HT1080 (cell line): ENCODE measurements at places on chromosomes 4 and X.
A peak's percentile ranks its signal among the peaks of the same experiment; 100 is the strongest.

DNA sequence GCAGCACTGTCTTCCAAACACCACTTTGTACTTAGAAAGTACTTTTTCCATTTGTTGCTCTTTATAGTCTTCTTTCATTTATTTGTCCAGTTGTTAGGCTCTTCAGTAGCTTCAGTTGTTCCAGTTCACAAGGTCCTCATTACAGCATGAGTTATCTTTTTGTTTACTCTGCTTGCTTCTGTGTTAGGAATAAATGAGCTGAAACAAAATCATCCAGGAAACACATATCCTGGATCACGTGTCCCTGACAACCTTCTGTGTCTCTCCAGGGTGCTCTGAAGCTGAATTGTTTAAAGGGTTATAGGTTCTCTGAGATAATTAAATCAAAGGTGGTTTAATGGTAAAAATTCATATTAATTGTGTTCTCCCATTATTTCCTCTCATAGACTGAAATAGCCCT, 19.9 kb upstream of the KLHL8 start:
- no peak for DNase-seq

DNA sequence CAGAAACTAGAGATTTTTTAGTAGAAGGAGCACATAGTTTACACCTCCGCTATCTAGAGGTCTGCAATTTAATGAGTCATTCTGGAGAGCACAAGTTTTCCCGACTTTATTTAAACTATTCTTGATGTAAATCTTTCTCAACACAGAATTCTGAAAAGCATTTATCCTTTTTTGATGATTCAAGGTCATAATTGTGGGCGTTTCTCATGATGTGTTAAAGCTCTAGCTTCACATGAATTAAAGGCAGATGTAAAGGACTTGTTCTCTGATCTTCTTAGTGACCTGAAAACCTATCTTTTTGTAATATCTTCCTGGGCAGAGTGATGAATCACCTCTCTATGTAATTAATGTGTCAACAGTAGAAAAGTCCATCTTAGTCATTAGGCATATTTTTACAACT, 128.8 kb downstream of the COMMD8 start:
- peak; percentile 62 for DNase-seq

DNA sequence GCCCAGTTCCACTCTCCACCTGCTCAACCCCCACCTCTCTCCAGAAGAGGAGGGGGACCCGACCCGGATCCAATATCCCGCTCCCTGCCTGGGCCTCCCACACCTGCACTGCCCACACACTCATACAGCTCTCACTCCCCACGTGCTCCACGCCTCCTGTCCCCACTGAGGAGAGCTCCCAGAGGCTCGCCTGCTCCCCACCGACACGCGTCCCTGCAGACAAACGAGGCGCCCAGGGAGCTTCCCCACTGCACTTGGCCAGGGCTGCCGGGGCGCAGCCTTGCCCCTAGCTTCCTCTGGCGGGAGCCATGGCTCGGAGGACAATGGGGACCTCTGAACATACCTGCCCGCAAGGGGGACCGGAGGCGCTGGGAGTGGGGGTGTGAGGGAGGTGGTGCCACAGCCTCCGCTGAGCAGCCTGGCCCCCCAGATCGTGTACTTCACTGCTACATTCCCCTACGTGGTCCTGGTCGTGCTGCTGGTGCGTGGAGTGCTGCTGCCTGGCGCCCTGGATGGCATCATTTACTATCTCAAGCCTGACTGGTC, 5.0 kb downstream of the SLC6A8 start:
- DNase-seq: no peak

DNA sequence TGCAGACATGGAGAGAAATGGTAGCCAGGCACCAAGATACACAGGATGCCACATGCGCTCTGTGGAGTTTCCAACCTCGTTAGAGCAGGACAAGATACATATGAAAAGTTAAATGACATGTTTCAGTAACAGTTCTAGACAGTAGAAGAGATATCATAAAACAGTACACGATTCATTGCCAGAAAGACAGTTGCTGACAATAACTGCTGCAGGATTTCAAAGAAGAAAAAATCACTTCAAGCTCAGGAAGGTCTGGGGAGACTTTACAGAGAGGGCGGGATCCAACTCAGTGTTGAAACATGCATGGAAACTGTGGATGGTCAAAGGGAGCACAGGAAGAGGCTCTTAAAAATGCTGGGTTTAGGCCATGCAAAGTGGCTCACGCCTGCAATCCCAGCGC, 31.0 kb downstream of the DCTD start:
- DNase-seq: no peak

- DNase-seq: no peak
Measured at GRCh38 chr4:123783921-123784320, 387.3 kb downstream of the SPRY1 start.

DNA sequence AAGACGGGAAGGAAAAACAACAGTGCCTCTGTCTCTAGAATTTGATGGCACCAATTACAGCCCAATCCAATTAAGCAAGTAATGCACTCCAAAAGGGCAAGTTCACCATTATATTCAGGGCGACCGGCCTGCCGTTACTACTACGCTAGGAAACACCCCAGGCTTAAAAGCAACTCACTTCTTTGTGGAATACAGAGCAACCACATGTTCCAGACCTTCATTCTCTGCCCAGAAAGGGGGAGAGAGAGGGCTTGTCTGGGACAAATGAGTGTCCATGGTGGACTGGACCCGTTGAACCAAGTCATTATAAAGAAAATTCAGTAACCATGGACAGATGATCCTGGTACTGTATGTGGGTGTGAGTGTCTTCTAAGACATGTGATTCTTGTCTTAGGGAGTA, 1.6 kb downstream of the KDR start:
- no peak for DNase-seq

DNA sequence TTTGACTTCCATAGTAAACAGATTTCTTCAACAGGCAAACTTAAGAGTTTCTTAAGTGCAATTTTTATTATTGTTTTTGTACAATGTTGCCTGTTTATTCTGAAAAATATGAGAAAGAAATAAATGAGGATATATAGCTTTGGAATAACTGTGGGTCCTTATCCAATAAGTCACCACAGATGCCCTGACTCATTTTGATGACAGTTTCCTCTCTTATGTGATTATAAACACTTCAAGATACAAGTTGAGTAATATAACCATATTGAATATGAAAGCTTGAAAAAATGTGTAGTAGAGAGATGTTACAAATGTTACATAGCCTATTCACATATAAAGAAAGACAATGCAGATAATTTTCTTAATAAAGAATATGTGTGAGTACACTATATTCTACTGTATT, 931.6 kb downstream of the RAPGEF2 start:
- no peak for DNase-seq

DNA sequence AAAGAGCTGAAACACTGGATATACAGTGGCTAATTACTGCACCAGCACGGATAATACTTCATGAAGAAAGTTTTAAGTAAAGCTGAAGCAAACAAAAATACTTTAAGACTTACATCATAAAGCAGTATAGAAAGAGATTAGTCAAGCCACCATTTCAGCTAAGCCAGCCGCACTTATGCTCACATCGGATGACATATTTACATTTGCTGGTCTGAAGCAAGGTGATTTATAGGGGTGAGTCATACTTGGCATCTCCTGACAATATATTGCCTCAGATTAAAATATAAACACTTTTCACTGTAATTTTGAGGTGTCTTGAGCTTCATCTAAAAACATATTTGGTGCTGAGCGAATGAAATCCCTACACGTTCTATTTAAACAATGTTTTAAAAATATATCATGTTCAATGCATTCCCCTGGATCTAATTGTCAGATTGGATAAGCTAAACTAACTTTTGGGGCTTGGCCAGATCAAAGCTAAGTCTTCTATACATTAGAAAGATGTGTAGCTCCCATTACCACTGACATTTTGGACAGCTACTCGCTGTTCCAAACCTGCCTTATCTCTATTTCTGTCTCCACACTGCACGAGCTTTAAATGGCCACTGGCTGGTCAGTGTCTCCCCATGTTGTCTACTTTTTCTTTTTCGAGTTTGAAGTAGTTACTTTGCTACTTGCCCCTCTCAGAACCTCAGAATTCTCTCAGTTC, 103.2 kb downstream of the VCX2 start:
- peak; percentile 66 for DNase-seq

GRCh38 chr4:89212666-89213381, 94.8 kb downstream of the GPRIN3 start:
- DNase-seq: peak; percentile 42

GRCh38 chr4:186170966-186171365, 20.4 kb upstream of the CYP4V2 start:
- DNase-seq: peak; percentile 32

DNA sequence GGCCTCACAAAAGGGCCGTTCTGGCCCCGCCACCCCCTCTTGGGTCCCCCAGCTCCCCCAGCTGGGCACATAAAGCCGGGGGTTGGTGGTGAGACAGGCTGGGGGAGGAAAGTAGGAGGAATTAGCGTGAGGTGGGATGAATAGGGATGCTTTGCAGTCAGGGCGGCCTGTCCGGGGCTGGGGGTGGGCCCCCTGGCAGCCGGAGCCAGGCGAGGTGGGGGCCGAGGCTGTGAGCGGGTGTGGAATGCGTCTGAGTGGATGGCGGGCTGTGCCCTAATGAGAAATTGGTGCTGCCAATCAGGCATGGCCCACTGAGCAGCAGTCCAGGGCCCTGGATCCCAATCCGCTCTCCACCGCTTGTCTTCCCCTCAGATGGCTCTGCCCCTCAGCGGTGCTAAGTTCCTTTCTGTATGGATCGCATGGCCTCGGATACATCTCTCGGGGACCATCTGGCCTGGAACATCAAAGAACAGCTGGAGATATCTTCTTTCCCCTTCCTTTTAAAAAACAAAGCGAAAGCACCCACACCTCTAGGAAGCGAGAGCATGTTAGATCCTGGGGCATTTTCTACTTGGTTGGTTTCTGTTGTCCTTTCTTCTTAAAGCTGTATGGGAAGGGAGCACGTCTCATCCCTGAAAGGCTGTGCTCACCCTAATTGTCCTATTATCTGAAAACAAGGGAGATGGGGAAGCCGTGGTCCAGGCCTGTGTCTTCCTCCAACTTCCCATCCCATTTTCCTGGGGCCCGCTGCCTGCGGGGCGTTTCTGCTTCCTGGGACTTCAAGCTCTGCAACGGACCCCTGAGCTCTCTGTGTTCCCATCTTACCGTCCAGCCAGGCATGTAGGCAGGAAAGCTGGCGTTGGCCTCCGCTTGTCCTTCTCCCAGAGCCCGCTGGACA, 106.9 kb downstream of the SORCS2 start:
- DNase-seq: no peak

- no peak for DNase-seq
Measured at GRCh38 chr4:42490015-42490414, 92.7 kb downstream of the SHISA3 start.

DNA sequence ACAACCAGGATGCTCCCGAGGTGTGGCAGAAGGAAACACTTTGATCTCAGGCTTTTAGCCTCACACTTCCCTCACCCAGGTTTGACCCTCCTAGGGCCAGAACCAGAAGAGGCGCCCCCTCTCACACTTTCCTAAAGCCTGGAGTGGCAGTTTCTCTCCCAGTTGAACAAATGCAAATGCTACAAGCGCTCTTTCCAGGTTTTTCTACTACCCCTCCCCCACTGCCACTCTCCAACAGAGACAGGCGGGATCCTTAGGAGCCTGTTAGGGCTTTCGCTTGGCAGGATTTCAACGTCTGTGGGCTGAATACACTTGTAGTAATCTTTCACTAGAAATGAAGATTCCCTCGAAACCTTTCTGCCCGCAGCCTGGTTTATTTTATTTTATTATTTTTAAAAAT, 2.4 kb downstream of the TSC22D3 start:
- DNase-seq: no peak

DNA sequence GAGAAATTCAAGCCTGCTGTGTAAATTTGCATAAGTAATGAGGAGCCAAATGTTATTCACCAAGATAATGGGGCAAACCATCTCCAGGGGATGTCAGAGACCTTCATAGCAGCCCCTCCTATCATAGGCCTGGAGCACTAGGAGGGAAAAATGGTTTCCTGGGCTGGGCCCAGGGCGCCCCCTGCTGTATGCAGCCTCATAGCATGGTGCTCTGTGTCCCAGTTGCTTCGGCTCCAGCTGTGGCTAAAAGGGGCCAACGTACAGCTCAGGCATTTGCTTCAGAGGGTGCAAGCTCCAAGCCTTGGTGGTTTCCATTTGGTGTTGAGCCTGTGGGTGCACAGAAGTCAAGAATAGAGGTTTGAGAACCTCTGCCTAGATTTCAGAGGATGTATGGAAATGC, 859.3 kb downstream of the RPA4 start:
- no peak for DNase-seq

DNA sequence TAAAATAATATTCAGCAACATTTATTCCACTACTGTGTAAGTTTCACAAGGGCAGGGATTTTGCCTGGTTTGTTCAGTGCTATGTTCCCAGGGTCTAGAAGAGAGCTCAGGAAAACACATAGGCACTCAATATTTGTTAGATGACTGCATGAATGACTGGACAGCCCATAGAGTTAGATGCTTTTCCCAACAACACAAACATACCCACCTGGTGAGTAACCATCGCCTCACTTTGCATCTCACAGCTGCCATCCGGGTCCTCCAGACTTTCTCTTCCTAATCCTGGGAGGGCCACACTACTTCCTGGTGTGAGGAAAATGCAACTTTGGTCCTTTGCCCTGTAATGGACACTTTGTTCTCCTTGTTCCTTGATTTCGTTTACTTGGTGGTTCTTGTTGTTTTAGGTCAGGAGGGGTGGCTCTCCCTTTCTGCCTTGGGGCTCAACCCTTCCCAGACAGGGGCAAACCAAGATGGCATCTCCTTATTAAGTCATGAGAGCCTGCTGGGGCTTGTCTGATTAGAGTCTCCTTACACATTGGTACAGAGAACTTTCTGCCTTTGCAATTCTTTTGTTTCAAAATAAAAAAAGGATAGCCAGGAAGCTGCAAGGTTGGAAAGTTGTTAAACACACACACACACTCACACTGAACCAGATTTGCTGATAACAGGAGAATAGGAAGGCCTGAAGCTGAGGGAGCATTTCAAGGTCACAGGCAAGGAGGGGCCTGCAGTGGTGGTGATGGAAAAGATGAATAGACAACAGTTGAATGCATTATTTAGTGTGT, 190.6 kb downstream of the MID1IP1 start:
- no peak for DNase-seq

- no peak for DNase-seq
Measured at GRCh38 chr4:20062054-20062453, 189.7 kb upstream of the SLIT2 start.

DNA sequence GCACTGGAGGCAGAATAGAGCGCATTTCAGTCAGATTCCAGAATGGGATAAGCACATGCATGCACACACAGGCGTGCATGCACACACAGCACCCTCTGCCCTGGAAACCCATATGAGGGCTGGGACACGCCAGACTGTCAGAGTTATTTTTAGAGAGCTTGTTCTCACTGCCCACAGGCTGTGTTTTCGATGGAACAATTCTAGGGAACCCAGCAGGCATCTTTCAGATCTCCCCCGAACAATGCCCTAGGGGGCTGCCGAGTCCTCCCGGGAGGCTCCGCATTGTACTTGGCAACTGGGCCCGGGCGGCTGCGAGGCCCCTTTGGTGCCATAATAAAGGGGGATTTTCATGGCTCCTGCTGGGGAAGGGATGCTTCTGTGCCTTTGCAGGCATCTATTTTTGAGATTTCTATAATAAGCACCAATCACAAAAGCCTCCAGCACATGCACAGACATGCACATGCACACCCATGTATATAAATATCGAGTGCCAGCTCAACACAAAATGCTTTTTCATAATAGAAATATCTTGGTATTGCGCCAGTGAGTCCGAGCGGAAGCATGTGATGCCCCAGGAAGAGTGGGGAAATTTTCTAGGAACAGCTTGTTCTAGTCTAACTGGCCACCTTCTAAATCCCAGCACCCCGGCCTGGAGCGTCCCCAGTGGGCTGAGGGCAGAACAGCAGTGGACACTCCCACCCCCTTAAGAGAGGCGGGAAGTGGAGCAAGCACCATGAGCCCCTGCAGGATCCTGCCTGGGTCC, 88.5 kb downstream of the PHKA2 start:
- no peak for DNase-seq
